OCI-M1 (cell line): ENCODE measurements at places on chromosomes 12 and 14.

GRCh38 chr12:50201987-50202521 lies 34.9 kb upstream of the CERS5 start:
- DNase-seq = no peak

GRCh38 chr12:53480491-53481442 lies 18.5 kb downstream of the MAP3K12 start:
- DNase-seq = no peak

- no peak for DNase-seq
These were observed 522.5 kb downstream of the RMST start for GRCh38 chr12:97984974-97985580.

DNA sequence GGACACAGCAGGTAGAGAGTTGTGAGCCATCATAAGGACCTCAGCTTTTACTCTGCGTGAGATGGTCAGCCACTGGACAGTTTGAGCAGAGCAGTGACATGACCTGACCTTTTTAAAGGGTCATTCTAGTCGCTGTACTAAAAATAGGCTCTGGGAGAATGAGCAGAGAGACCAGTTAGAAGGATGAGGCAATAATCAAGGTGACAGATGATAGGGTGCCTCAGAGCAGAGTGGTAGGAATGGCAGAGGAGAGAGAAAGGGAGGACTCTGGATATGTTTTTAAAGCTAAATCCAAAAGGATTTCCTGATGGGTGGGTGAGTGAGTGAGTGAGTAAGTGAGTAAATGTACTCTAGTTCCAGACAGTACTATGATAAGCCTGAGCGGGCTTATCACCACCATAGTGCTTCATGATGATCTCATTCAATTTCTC lies 83.6 kb upstream of the ARHGAP5 start:
- DNase-seq = no peak

DNA sequence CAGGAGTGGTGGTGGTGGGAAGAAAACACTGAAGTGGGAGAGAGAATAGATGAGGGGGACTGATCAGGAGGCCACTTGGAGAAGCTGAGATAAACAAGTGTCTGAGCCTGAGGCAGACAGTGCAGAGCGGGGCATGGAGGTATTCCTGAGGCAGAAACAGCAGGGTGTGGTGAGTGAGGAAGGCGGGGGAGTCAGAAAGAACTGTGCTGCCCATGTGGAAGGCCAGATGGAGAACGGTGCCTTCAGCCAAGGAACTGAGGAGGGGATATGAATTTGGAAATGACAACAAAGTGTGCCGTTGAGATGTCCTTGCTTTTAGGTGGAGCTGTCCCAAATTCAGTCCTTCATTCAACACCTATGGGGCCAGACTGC lies 13.7 kb downstream of the APPL2 start:
- no peak for DNase-seq

DNA sequence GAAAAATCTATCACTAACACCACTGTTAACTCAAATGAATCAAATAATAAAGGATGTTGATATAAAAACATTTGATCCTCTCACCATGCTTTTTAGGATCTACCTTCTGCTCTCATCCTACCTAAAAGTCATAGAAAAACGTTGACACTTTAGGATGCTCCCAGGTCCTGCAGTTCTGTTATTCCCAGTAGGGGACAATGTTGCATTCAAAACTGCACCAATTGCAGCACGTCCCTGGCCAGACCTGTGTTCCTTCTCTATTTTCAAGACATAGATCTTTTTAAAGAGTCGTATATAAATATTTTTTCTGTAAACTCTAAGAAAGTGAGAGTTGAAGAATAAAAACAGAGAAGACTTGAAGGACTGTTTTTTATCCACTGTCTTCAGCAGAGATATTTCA lies 8.8 kb downstream of the AICDA start:
- DNase-seq = peak; percentile 49

GRCh38 chr12:5318874-5319273 lies 113.0 kb upstream of the NTF3 start:
- no peak for DNase-seq

- DNase-seq = no peak
These were observed 268.8 kb downstream of the ADGRD1 start for GRCh38 chr12:131222329-131223139.

GRCh38 chr12:61043838-61044237 lies 1216.4 kb upstream of the USP15 start:
- DNase-seq = no peak

- no peak for DNase-seq
These were observed 67.4 kb downstream of the DAD1 start for GRCh38 chr14:22521449-22522239.

- peak; percentile 85 for DNase-seq
These were observed 65.6 kb upstream of the PTGR2 start for GRCh38 chr14:73785834-73786635.

- no peak for DNase-seq
These were observed 18.3 kb downstream of the RTL1 start for GRCh38 chr14:100885196-100885595.

DNA sequence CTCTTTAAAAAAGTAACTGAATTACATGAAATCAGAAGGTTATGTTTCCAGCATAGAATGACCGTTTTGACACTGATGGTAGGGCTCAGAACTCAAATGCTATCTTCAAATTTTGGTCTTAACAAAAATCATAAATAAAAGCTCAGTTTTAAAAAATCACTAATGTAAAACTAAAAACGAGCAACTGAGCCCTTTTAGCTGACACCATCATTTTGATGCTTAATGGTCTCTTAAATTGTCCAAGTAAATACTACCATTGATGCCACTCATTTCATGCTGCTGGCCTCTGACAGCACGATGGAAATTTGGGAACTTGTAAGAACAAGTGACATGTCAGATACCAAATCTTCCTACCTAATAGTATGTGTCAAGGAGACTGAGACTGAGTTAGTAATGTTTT lies 205.0 kb downstream of the AKAP6 start:
- DNase-seq = no peak

- DNase-seq = no peak
These were observed 15.2 kb upstream of the DLK1 start for GRCh38 chr14:100711493-100711892.

- peak; percentile 64 for DNase-seq
These were observed 9.3 kb downstream of the ST8SIA1 start for GRCh38 chr12:22325218-22325617.

DNA sequence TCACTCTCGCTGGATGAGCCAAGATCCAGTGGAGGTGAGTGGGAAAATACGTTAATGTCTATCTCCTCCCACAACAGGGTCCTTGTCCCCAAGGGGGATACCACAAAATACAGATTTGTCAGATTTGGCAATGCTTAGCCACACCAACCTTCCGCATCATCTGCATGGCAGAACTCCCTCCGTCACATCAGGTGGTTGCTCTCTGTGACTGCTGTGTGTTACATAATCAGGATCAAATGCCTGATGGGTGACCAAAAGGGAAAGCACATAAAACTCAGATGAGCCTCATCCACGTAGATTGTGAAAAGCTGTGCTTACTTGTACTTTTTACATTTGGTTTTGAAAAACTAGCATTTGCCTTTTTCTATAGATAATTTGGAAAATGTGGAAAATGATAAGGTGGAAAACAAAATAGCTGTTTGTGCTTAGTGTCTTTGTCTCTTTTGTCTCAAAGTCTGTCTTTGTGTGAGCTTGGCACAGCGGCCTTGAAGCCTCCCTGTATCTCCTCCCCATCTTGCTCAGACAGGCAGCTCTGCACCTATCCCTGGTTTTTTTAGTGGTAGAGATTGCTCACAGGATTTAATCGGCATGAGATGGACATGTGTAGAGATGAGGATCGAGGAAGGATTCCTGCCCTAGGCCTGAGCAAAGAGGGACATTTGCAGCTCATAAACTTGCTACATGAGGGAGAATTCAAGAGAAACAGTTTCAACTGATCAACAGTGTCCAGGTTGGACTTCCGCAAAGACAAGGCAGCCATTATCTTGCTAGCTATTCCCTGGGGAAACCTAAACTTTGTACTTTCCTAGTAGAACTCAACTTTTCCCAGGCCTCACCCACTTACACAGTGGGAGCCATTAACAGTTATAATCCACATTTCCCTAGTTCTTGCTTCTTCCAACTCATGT lies 3.6 kb upstream of the FGF6 start:
- no peak for DNase-seq

- peak; percentile 69 for DNase-seq
These were observed 135.5 kb downstream of the PAWR start for GRCh38 chr12:79555028-79555925.

- DNase-seq = no peak
These were observed 827.0 kb downstream of the AACS start for GRCh38 chr12:125892276-125892675.

DNA sequence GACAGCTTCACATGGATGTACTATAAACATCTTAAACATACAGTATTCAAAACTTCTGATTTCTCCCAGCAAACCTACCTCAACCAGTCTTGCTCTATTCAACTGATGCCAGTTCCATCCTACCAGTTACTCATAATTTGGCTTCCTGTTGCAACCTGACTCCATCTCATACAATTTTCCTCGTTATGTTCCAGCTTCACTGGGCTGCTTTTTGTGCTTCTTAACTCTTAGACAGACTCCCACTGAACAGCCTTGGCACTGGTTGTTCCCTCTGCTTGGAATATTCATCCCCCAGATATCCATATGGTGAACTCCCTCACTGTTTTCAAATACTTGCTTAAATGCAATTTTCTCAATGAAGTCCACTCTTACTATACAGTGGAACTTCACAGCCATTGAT lies 249.2 kb downstream of the AEBP2 start:
- no peak for DNase-seq

DNA sequence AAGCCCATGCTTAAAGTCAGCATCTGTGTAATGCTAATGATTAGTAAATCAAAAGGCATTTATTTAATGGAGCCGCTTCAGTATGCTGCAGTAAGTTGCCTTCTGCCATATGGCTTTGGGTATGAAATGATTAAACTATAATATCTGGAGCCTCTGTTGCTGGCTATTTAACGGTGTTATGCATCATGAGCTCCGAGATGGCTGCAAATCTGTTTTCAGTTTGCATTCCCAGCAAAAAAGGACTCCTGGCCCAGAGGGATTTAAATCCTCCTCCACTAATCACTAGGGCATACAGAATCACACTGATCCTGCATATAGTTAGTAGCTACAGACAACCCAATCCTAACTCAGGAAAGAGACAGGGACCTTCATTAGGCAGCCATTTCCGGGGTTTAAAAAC lies 171.5 kb upstream of the EEA1 start:
- DNase-seq = no peak

GRCh38 chr14:68886109-68886434 lies 93.0 kb downstream of the ACTN1 start:
- no peak for DNase-seq

DNA sequence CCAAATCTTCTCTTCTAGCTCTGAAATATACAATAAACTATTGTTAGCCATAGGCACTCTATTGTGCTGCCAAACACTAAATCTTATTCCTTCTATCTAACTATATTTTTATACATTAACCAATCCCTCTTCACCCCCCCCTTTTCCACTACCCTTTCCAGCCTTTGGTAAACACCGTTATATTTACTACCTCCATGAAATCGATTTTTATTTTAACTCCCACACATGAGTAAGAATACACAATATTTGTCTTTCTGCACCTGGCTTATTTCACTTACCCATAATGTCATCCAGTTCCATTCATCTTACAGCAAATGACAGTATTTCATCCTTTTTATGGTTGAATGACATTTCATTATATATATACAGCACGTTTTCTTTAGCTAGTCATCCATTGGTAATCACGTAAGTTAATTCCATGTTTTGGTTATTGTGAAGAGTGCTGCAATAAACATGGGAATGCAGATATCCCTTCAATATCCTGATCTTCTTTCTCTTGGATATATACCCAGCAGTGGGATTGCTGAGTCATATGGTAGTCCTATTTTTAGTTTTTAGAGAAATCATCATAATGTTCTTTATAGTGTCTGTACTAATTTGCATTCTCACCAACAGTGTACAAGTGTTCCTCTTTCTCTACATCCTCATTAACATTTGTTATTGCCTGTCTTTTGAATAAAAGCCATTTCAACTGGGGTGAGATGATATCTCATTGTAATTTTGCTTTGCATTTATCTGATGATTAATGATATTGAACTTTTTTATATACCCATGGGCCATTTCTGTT lies 34.2 kb upstream of the PLBD1 start:
- DNase-seq = no peak

GRCh38 chr14:55327179-55327578 lies 56.0 kb downstream of the FBXO34 start:
- peak; percentile 56 for DNase-seq

DNA sequence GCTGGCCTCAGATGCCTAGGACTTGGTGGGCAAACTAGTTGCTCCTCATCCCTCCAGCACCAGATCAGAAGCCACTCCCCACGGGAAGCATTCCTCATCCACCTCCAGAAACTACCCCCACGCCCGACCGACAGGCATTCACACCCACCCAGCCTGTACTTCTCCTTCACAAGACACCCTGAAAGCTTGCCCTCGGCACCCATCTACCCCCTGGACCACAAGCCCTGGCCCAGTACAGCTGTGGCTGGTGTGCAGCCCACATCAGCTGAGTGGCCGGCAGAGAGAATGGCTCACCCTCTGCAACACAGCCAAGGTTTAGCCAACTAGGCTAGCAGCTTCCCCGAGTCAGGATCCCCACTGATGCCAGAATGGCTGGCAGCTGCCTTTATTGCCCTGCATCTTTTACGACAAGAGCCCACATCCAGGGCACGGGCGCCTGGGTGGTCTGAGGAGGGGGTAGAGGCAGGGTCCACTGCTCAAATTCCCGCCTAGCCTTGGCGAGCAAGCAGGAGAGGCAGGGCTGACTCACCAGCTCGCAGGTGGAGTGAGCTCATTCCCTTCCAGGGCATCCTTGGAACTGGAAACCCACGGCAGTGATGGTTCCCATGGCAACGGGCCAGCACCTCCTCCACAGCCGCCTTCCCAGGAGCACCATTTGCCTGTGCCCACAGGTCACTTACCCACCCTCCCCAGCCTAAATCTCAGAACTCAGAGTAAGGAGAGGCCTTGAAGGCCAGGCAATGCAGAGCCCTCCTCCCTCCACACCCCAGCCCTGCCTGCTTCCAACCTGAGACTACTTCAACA lies 17.1 kb downstream of the ACTN1 start:
- DNase-seq = no peak

GRCh38 chr14:53461858-53462257 lies 308.7 kb upstream of the DDHD1 start:
- no peak for DNase-seq

DNA sequence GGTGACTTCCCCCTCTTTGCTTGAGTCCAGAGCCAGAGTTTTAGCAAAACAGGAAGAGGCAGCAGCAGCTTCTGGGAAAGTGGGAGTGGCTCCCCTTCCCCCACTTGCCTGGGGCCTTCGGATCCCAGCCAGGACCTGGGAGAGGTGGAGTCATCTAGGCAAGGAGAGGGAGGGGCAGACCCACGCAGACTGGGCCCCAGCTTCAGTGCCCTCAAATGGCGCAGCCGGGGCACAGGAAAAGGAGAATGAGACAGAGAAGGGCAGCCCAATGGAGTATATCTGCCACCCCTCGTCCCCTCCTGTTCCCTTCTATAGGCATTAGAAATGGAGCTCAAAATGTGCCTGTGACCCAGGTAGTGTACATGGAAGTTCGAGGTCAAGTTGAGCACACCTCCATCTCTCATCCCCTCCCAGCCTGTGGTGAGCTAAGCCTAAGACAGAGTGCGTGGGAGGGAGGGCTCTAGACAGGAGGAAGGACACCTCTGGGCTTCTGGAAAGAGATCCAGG lies 9.3 kb upstream of the HDAC7 start:
- DNase-seq = peak; percentile 94
